ENCODE measurements at places on chromosomes 12 and 14.

GRCh38 chr12:92218394-92219077 is 72.9 kb upstream of the BTG1 start:
- DNase-seq, result no peak

DNA sequence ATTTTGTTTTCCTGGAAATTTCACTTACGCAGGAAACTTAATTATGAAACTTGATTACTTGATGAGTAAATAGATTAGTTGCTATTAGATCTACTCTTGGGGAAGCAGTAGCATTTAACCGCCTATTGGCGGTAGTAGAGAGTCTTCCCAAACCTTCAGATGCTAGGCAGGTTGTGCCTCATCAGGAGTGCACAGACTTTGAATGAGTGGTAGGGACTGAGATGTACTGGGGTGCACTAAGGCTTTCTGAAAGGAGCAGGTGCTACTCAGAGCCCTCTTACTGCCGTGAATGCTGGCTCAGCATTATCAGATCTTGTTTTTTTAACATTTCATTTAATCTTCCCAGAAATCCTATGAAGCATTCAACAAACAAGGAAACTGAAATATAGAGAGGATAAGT is 7.7 kb downstream of the GATC start:
- peak; percentile 18 for DNase-seq

DNA sequence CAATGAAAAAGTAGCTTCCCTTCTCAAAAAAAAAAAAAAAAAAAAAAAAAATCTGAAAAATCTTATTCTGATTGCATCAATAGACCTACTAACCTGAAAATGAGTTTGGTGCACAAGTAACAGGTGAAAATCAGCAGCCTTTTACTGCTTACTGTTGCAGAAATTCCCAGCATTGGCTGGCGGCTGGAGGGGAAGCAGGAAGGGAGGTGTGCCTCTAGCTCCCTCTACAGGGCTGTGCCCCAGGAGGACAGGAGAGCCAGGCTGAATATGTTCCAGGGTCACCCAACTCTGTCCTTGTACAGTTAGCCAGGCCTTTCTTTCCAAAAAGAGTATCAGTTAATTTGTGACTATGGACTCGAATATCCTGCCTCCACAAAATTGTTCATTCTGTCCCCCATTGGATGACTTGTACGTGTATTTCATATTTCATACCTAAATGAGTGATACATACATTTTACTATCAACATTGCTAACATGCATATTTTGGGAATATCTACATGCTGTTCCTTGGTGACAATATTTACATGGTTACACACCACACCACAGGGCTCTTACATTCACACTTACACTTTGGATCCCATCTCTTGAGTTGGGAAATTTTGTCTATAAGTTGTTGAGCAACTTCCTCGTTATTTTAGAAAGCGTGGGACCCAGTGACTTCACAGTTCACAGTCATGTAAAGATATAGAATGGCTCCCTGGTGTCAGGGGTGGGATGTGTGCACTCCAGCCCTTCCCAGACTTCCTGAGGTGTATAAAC is 124.8 kb downstream of the SAMD4A start:
- DNase-seq, result peak; percentile 39

DNA sequence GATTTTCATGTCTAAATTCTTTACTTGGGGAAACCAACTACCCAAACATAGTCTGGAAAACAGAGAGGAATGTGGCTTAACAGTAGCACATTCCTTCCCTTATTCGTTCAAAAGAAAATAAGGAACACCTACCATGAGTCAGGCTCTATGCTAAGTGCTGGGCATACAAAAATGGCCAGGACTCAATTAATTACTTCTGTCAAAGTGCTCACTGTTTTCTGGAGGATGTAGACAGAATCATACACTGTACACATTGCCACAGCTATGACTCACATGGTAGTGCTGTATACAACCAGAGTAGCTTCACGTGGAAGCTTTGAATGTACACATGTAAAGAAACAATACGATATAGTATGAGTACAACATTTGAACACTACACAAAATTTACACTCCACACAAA is 50.1 kb downstream of the SLC25A21 start:
- DNase-seq, result no peak

- DNase-seq, result peak; percentile 89
These were observed 84.8 kb downstream of the NRXN3 start for GRCh38 chr14:78254911-78255461.

DNA sequence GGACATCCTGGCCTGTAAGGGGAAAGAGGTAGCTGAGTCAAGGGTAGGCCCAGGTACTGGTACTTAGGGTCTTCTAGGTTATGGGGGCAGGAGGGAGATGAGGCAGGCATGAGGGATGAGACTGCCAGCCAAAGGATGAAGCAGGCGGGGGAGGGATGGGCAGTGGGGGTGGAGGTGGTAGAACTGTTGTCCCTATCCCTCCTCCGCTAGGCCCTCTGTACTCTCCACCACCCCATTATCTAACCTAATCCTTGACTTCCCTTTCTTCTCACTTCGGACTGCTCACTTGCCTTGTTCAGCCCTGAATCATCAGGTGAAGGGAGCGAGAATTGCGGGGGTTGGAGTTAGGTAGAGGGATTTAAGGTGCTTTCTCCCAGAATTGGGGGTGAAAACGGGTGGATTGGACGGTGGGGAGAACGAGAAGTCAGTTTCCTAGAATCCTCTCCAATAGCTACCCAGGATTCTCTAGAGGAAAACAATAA is 562 bp downstream of the PAN2 start:
- DNase-seq, result no peak

GRCh38 chr12:77940567-77940966 is 109.9 kb downstream of the NAV3 start:
- no peak for DNase-seq

DNA sequence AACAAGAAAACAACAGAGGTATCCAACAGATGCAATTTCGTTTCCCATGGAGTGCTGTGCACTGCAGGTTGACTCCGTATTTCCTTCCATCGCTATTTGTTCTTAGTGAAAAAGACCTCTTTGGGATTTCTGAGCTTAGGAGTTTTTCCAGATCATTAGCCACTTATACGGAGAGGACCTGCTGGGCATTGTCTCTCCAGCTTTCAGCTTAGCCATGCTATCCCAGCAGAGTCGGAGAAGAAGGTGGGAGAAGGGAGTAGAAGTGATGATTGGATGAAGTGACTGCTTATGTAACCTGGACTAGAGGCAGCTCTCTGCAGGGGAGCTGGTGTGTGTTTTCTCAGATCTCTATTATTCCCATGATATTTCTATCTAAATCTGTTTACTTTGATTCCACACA is 737.7 kb downstream of the DIO2 start:
- DNase-seq, result no peak

DNA sequence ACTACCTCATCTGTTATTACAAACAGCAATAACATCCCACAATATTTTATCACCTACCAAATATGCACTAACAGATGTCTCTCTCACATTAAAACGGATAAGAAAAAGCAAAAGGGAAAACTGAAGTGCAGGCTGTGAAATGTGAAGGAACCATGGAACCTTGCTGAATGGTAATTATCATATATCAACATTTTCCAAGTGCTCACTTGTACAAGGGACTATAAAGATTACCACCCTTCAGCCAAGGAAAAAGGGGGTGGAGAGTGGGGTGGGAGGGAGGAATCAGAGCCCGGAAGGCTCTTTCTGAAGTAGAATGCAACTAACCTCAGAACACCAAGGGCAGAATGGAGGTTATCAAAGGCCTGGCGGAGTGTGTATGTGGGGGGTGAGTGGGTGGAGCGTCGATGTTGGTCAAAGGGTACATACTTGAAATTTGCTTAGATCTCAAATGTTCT is 1.2 kb downstream of the SNX6 start:
- no peak for DNase-seq

GRCh38 chr12:47303207-47303606 is 223.4 kb upstream of the AMIGO2 start:
- DNase-seq, result no peak

DNA sequence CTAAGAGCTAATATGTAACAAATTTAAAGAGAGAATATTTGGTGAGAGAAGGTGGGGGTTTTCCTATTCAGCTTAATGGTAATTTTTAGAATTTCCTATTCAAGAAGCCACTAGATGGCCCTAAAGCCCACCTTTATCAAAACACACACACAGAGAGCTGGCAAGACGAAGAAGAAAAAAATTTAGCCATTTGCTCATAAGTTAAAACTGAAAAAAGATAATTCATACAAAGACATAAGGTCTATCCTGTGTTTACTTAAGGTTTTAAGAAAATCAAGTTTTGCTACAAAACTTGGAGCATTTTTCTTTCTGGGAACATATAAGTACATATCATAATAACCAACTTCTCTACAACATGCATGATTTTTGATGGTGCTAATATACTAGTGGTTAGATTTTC is 46.8 kb upstream of the PCED1B start:
- peak; percentile 48 for DNase-seq
